ENCODE measurements at places on chromosomes 4 and X.

GRCh38 chrX:148540671-148541583 lies 40.5 kb downstream of the AFF2 start:
- no peak for DNase-seq

DNA sequence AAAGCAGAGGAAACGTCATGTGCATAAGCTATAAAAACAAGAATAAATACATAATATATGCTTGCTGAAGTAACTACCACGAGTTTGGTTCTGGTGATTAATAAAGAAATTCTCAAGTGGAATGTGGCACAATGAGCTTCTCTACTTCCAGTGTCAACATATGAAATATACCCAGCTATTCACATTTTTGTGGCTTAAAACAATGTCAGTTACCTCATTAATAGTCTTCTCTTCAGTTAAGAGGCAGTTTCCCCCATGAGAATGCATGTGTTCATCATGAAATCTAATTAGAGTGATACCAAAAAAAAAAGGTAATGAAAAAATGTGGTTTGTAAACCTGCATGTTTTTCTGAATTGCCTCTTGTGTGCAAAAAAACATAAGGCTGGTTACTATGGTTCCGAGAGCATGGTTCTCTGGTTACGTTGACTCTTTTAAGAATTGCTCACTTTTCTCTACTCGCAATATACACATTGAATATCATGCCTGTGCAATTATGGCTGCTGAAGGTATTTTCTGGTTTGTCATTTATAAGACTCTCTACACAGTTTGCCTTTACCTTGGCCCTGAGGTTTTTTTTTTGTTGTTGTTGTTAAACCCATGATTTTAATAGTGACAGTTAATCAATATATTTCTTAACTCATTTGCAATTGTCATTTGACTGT lies 108.2 kb downstream of the PCDH7 start:
- DNase-seq: no peak

- no peak for DNase-seq
Observed at GRCh38 chr4:82524570-82525152, 37.1 kb downstream of the TMEM150C start.

DNA sequence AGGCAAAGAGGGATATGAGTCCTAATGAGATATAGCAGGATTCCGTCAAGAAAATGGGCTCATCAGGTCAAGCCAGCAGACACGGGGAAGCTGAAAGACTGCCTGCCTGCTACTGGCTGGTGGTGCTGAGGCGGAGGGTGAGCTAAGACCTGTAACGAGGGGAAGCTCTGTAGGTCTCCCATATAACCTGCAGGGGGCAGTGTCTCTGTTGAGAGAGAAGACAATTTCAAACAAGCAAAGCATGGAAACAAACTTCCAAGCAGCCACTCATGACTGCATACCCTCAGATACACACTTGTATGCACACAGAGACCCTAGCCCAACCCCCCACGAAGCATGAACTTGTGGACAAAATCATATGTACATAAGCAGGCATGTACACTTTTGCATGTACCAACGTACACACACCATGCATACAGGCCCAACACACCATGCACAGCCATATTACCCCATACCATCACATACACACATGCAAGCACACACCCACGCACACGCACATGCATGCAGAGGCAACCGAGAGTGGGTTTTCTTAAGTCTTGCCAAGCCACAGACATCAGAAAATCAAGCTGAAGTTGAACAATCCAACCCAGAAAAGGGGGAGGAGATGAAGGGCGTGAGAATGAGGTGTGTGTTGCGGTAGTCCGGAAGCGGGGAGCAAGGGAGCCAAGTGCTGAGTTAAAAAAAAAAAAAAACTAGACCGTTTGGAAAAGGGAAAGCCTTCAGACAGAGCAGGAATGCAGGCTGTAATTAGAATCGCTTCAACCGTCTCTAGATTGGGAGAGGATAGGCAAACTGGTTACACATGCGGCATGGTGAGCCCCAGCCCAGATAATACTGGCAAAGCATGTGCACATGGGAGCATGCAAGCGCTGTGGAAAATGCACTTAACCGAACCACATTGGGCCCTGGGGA lies 71.0 kb downstream of the PJA1 start:
- DNase-seq: peak; percentile 21

GRCh38 chr4:154741131-154741665 lies 2.6 kb upstream of the LRAT start:
- DNase-seq: no peak

GRCh38 chr4:152264106-152264505 lies 271.8 kb downstream of the FBXW7 start:
- DNase-seq: no peak

GRCh38 chr4:147480891-147481576 lies at the start of gene EDNRA:
TSS of gene EDNRA (plus strand) at chr4:147481097. CDS start at chr4:147485682, 4,585 bp downstream.
- no peak for DNase-seq

GRCh38 chr4:73396993-73397972 lies 6.8 kb upstream of the ALB start:
- DNase-seq: no peak

DNA sequence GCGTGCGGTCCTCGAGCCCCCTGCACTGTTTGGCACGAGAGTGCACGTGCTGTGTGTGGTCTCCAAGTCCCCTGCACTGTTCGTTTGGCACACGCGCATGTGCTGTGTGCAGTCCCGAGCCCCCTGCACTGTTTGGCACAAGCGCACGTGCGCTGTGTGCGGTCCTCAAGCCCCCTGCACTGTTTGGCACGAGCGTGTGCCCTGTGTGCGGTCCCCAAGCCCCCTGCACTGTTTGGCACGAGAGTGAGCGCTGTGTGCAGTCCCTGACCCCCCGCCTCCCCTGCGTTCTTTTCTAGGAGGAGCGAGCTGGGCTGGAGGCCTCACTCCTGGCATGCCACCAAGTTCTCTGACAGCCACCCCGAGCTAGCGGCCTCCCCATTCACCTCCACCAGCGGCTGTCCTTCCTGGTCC lies 76.5 kb upstream of the CLDN34 start:
- DNase-seq: no peak

DNA sequence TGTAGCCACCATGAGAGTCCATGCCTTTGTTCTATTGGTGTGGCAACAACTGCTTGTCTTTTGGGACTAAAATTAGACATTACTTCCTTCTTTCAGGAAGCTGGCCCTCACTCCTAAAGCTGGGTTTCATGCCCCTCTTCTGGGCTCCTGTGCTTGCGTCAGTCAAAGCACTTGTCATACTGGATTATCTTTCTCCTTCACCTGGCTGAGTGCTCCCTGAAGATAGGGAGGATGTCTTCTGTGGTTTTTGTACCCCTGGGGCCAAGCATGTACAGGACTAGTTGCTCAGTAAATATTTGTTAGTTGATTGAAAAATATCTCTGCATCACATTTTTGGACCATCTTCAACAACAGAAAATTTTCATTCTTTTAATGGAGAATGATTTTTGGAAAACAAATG lies 26.1 kb upstream of the LONRF3 start:
- no peak for DNase-seq

DNA sequence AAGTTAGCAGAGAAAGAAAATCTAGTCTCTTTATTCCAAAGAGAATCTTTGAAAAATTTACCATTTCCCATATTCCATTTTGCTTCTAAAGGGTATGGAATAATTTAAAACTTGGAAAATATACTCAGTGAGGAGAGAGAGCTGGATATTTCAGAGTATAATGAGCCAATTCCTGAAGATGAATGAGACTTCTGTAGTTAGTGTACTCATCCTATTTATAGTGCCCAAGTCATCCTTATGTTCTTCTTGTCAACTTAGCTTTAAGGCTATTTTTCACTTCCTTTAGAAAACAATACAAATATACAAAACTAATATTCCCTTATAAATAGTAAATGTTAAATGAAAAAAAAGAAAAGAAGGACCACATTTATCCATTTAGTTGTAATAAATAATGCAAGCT lies 302.6 kb downstream of the IQCM start:
- no peak for DNase-seq

- DNase-seq: no peak
Observed at GRCh38 chr4:88836216-88836615, 138.6 kb upstream of the NAP1L5 start.

DNA sequence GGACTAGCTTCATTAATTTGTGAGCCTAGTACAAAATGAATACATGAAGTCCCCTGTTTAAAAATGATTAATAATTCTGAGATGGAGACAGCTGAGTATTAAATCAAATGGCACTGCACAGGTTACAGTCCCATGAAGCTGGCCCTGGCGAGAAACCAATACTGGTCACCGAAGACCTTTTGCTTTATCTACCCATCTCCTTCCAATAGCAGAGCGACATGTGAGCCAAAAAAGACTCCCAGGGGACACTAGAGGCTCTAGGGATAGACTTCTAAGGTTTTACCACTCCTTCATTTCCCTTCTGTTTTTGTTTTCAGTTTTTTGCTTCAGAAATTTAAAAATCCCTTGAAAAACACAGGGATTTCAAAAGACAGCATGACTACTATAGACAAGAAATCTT lies 97.0 kb upstream of the CCSER1 start:
- no peak for DNase-seq

DNA sequence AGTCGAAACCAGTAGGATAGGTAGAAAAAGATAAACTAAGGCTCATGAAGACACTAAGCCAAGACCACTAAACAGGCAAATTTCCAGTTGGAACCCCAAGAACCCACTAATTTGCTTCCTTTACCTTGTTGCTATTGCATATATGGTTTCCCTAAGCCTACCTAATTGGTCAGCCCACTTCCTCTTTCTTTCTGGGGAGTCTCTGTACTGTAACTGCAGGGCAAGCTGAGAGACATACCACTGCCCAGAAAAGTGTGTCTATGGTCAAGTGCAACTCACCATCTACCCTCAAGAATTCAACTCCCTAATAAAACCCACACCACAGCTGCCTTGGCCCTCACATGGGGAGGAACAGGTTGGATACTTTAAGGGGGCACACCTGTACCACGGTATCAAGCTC lies 28.6 kb downstream of the IDS start:
- DNase-seq: no peak

GRCh38 chr4:98113012-98113411 lies 30.3 kb downstream of the STPG2 start:
- no peak for DNase-seq

GRCh38 chr4:10703156-10703555 lies 18.6 kb upstream of the CLNK start:
- DNase-seq: no peak

DNA sequence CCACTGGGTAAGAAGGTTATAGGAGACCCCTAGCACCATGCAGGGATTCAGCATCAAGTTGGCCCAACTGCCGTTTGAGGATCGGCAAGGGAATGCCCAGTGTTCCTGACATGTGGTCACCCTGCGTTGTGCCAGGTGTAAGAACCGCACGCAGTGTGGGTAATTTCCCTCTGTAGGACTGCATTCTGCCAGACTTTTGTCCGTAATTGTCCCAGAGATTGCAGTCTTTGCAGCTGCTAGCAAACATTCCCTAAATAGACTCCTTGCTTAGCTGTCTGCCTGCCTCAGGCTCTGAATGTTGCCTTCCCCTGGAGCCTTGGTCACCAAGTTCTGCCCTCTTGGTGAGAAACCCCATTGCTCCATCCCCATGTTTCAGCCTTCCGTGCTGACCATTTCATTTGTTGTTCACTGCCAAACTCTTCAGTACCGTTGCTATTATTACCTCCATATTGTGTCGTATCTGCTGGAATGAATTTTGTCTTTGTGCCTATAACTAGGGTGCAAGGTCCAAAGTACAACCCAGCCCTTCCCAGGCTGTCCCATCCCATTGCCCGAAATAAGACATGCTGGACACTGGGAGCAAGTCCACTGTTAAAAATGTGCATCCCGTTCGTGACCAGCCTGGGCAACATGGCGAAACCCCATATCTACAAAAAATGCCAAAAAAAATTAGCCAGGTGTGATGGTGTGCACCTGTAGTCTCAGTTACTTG lies 53.8 kb upstream of the USP9X start:
- no peak for DNase-seq

DNA sequence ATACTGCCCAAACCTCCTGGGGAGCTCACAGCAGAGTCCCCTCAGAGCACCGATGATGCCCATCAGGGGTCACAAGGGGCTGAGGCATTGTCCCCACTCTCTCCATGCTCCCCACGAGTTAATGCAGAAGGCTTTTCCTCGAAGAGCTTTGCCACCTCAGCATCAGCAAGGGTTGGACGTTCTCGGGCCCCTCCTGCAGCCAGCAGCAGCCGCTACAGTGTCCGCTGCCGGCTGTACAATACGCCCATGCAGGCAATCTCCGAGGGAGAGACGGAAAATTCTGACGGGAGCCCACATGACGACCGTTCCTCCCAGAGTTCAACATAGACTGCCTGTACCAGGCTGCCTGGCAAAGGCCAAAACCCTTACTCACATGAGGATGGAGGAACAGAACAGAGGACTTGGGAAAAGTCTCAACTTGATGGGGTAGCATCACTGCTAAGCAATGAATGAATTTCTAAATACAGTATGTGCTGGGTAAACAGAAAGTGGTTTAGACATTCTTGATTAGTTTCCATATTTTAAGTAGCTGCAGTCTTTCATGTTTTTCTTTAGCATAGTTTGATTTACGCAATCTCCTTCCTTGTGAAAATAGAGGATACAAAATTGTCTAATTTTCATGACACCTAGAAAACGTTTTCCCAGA lies 5.0 kb upstream of the SCML1 start:
- DNase-seq: no peak

DNA sequence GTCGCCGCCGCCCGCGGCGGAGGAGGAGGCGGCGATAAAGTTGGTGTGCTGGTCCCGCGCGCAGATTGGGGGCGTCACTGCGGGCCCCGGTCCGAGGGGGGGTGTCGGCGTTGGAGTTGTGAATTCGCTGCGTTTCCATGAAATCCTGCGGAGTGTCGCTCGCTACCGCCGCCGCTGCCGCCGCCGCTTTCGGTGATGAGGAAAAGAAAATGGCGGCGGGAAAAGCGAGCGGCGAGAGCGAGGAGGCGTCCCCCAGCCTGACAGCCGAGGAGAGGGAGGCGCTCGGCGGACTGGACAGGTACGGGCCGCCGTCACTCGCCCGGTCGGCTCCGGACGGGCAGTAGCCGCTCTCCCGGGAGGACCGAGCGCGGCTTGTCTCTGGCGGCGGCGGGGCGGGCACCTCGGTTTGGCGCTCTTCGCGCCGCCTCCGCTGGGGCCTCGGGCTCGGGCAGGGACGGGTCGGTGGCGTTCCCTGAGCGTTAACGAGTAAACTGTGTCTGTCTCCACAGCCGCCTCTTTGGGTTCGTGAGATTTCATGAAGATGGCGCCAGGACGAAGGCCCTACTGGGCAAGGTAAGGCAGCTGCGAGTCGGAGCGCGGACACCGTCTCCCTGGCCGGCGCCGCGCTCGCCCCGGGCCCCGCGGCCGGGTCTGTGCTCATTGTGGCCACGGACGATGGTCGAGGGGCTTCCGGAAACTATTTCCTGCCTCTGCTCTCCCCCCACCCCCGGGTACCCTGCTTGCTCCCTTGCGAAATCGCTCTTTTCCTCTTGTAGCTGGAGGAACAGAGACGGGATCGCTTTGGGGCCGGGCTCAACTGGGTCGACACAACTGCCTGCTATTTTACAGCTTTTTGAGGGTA lies 658 bp downstream of the KDM6A start:
- peak; percentile 37 for DNase-seq

DNA sequence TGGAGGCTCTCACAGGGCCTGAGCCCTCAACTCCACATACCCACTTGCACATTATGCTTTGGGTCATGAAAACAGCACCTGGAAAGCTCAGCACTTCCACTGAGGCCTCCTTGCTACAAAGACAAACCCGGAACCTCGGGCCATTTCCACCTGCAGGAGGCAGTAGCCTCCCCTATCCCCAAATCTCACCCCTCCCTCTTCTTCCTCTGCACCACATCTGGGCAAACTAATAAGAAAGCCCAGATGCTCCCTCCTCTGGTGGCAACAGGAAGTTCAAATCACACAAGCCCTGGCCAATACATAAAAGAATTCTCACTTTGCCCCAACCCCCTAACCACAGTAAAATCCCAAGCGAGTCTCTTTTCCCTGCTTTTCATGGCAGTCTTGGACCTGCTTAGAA lies 136.4 kb downstream of the MAPK10 start:
- no peak for DNase-seq

All from CD4-positive, alpha-beta T cell treated with Interleukin-6 at 100 ng/mL for 8 hours (primary cell).